ENCODE measurements at places on chromosomes 1 and 21.

GRCh38 chr1:95408507-95409136 lies 174.6 kb downstream of the RWDD3 start:
- no peak for DNase-seq

DNA sequence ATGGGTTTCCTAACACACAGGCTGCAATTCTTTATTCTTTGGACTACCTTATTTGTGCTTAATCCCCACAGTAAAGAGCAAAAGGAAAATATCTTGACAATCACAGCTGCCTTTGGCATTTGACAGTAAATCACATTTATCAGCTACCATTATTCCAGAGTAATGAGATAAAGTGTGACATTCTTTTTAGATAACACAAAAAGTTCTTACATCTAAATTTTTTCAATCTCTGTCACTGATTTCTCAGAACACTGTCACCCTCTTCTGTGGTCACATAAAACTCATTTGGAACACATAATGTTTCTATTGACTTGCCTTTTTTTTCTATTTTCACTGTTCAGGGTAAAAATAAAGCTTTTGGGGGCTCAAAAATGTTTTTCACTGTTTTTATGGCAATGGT lies 484.6 kb downstream of the LTN1 start:
- DNase-seq = no peak

DNA sequence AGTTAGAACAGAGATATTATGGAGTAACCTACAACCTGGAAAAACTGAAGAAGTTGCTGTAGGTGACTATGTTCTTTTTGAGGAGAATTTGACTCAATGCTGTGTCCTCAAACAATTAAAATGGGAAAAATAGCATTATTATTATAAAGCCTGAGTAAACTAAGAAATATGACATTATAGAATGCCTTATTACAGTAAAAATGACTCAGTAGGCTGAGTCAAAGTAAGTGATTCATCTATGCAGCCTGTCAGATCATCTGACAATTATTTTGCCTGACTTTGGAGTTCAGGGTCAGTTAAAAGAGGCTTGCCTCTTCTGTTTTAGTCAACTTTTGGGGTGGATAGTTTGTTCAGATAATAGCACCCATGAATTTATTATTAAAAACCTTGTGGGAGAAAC lies 150.8 kb upstream of the PTGFR start:
- DNase-seq = no peak

- no peak for DNase-seq
These were observed 67.9 kb downstream of the PHACTR4 start for GRCh38 chr1:28437264-28437923.

DNA sequence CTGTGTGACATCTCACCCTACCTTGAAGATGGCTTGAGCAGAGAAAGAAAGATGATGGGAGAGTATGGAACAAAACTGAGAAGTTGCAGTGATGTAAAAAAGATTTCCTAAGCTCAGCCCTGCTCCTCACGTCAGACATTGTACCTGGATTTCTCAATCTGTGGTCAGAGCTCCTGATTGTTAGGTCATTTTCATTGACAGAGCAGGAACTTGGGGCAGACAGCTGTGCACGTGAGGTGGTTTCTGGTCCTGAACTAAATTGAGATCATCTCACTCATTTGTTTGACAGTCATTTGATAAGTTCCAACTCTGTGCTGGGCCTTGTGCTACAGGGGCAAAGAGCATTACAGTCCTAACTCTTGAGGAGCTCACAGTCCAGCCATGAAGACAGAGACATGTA lies 10.2 kb downstream of the TRAF3IP3 start:
- DNase-seq = peak; percentile 42
